ENCODE measurements at places on chromosomes 11 and 22.
A peak's percentile ranks its signal among the peaks of the same experiment; 100 is the strongest.

GRCh38 chr11:16194566-16194965 lies 161.8 kb downstream of the SOX6 start:
- H3K4me3 ChIP-seq, result no peak overlapping the region
- peaks cover 9% of the 10 kb centered on the region for H3K4me1 ChIP-seq
- H3K36me3 ChIP-seq, result no peaks in the 10 kb centered on the region
- H3K27me3 ChIP-seq, result peaks cover 7% of the 10 kb centered on the region

GRCh38 chr11:58024601-58025091 lies 965 bp downstream of the OR9Q1 start:
- DNase-seq, result no peak
- H3K4me1 ChIP-seq, result no peaks in the 10 kb centered on the region
- no peak overlapping the region for H3K4me3 ChIP-seq
- H3K27ac ChIP-seq, result no peak overlapping the region

- no peak overlapping the region for H3K27ac ChIP-seq
- no peaks in the 10 kb centered on the region for H3K36me3 ChIP-seq
- peaks cover 52% of the 10 kb centered on the region for H3K27me3 ChIP-seq
Observed at GRCh38 chr22:26949193-26949592, 291.8 kb downstream of the MIAT start.

- peak overlapping the region; percentile 83 for H3K27ac ChIP-seq
- peaks cover 36% of the 10 kb centered on the region for H3K4me1 ChIP-seq
- no peaks in the 10 kb centered on the region for H3K27me3 ChIP-seq
- no peaks in the 10 kb centered on the region for H3K36me3 ChIP-seq
- DNase-seq, result no peak
- H3K4me3 ChIP-seq, result peak overlapping the region; percentile 88
Observed at GRCh38 chr22:46738647-46739093, 618 bp upstream of the CERK start.

- H3K27ac ChIP-seq, result no peak overlapping the region
- no peak overlapping the region for H3K4me3 ChIP-seq
- peaks cover 18% of the 10 kb centered on the region for H3K27me3 ChIP-seq
- peaks cover 21% of the 10 kb centered on the region for H3K4me1 ChIP-seq
- no peaks in the 10 kb centered on the region for H3K36me3 ChIP-seq
- no peak for DNase-seq
Observed at GRCh38 chr11:68658097-68658496, 26.2 kb upstream of the GAL start.
